Choroid plexus epithelial cell (primary cell): ENCODE measurements at places on chromosomes 12 and 14.

- DNase-seq, result peak; percentile 60
Measured at GRCh38 chr12:74334780-74335179, 202.9 kb upstream of the ATXN7L3B start.

DNA sequence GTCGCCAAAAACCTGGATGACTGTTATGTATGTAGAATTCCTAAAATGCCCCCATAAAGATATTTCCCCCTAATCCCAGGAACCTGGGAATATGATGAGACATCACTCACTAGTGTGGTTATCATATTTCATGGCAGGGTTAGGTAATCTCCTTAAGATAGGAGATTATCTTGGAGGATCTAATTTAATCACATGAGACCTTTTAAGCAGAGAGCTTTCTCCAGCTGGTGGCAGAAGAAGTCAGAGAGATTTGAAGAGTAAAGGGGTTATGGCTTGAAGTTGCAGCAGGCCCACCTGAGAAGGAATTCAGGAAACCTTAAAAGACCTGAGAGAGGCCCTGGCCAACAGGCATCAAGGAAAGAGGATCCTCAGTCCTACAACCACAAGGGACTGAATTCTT, 53.6 kb downstream of the DYRK2 start:
- no peak for DNase-seq

GRCh38 chr12:111766608-111767361, at the start of gene ALDH2:
Gene ALDH2, plus strand, starts transcription at chr12:111766933. Its CDS starts 50 bp downstream, at chr12:111766983.
- DNase-seq, result peak; percentile 50

GRCh38 chr12:86711731-86712130, 455.5 kb upstream of the MGAT4C start:
- DNase-seq, result peak; percentile 14

GRCh38 chr12:69366796-69367195, 7.3 kb downstream of the YEATS4 start:
- no peak for DNase-seq

DNA sequence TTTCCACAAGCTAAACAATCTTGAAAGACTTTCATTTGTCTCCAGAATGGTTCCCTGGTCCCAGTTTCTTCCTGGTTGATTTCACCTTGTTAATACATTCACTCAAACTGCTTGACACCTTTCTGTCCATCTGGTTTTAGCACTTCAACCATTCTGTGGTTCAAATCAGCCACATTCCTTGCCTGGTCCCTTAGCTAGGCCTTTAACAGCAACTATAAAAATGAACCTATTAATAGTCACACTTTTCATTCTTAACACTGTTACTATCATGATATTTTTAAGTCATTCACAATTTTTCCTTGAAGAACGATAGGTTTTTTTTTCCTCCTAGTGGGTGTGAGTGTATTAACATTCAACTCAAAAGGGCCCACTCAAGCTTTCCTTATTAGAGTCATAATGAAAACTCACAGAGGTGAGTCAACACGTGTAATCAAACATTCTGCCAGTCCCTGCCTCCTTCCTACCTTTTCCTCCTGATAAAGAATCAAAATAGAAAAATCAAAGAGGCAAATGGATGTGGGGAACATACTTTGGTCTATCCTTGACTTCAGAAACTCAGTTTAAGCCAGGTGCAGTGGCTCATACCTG, 34.4 kb upstream of the CCNT1 start:
- DNase-seq, result no peak

DNA sequence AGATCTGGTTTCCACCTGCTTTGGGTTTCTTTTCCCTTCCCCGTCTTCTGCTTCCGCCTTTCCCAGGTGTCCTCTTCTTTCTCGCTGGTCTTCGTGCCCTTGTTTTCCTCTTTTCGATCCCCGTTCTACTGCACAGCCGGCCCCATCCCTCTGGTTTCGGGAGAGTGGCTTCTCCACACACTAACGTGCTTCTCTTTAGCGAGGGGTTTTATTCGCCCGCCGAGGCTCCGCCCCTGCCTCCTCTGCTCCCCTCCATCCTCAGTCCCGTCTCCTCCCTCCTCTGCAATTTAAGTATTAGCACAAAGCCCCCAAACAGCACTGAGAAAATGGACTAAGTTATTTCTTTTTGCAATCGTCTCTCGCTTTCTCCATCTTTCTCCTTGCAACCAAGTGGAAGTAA, at the start of gene SLC7A8:
Gene SLC7A8, minus strand, starts transcription at position 182 of the 400 bp plus-strand sequence. CDS start 746 bp downstream, outside the sequence.
- no peak for DNase-seq

DNA sequence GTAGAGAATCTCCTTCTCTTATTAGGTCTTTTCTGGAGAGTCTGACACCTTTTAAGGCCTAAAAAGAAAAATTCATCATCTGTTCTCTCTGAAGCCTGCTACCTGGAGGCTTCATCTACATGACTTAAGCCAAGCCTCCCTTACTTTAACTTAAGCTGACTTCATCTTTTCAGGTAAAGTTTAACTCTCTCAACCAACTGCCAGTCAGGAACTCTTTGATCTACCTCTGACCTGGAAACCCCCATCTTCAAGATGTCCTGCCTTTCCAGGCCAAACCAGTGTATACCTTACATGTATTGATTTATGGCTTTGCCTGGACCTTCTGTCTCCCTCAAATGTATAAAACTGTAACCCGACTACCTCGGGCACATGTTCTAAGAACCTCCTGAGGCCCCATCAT, 17.5 kb downstream of the GSTZ1 start:
- DNase-seq, result no peak

DNA sequence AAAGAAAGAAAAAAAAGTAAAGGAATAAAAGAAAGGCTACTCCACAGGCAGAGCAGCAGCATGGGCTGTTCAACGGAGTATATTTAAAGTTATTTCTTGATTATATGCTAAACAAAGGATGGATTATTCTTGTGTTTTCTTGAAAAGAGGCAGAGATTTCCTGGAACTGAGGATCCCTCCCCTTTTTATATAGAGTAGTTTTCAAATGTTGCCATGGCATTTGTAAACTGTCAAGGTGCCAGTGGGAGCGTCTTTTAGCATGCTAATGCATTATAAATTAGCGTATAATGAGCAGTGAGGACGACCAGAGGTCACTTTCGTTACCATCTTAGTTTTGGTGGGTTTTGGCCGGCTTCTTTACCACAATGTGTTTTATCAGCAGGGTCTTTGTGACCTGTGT, 383.0 kb downstream of the PCNX1 start:
- no peak for DNase-seq

DNA sequence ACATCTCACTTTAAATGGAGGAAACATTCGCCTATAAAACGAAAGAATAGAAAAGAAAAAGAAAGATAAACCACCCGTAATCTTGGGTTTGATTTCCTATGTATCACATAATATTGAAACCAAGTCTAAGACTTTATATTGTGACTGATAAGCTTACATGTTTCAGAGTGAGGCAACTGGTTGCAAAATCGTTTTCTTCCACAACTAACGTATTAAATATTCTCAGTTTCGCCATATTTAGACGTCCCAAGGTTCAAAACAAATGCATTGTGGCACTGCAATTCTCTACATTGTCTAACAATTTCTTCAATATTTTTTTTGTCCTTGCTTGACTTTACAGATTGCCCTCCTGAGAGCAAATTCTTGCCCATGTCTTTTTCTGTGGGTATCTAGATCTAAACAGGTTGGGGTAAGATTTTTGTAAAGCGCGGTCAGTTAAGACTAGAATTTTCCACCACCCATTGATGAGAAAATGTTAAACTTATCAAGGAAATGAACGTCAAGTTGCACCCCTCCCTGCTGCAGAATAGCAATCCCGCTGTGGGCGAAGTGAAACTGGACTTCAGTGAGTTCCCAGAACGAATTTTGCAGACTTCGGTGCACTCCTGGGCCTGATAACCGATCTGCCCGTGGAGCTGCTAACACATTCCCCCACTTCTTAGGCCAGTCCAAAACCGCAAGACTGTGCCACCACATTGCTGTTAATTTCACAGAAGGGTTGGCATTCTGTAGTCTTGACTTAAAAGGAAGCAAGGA, 2.7 kb downstream of the TBX3 start:
- DNase-seq, result peak; percentile 76

- DNase-seq, result no peak
Measured at GRCh38 chr12:27229367-27229766, 14.7 kb upstream of the STK38L start.

DNA sequence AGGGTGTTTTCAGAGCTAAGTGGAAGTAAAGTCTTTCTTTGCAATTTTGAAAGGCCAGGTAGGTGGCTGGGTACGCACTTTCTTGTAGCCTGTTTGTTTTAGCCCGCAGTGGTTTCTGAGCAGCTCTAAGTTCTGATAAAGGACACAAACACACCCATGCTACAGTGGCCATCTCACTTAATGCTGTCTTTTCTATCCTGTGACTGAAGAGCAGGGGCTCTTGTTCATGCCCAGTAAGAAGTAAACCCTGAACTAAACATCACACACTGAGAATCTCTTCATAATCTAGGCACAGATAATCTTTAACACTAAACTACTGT, 427.2 kb downstream of the RAD51B start:
- DNase-seq, result no peak
